ENCODE measurements at places on chromosomes 7 and 10.
A peak's percentile ranks its signal among the peaks of the same experiment; 100 is the strongest.

DNA sequence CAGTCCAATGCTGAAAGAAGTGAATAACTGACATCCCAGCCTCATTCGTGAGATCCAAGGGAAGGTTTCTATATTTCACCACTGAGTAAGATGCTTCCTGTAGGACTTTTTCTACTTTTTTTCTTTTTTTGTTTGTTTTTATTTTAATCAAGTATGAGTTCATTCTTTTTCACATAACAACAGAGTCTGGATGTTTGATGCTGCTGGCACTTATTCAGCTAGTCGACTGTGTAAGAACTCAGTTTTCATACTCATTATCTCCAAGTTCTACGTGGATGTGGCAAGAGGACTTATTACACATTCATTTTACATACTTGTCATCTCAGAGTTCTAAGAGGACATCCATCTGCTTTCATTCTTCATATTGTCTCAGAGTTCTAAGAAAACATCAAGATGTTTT, 86.9 kb downstream of the CPXM2 start:
- DNase-seq, result no peak

DNA sequence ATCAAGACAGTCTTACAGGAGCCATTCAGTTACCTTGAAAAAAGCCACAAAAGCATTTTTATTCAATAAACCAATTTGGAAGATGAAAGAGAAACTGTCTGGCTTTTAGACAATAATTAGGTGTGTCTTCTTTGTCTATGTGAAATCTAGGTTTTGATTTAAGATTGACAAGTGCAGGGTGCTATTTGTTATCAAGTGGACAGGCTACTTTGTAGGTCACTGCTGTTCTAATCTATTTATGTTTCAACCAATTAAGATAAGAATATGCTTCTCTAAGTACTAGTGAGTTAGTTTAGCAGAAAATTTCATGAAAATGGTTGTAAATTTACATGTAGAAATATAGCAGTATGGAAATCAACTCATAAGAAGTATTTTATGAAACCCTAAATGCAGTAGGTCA, 177.5 kb downstream of the CACNA2D1 start:
- DNase-seq, result no peak

GRCh38 chr7:757741-758163, 30.7 kb upstream of the PRKAR1B start:
- DNase-seq, result peak; percentile 67

GRCh38 chr10:50345545-50345944, 94.2 kb upstream of the ASAH2 start:
- no peak for DNase-seq

DNA sequence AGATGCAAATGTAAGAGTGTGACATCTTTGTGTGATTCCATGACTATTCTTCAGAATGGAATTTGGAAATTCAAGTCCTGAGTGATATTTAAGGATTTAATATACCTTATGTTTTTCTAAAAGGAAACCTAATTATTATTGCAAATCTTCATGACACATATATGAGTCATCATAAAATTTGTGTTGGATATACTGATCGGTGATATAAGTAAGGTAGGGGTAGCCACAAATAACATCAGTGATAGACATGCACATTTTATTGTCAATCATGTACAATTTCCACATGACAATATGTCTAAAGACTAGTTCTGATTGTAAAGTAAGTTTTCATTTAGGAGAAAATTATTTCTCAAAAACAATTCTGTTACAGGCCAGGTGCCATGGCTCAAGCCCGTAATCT, 59.7 kb upstream of the AGMO start:
- no peak for DNase-seq

Data from KBM-7 (cell line).